ENCODE measurements at places on chromosomes 2 and 18. TPM values are rescaled to one million over a fixed set of nuclear protein-coding genes. Genes with fewer than 3 reads are reported as not detected.
A peak's percentile ranks its signal among the peaks of the same experiment; 100 is the strongest.

Gene RAD51AP2
- total RNA-seq, result 1.2 TPM

Gene VAMP5
- total RNA-seq, result not detected

- DNase-seq, result no peak
Observed at GRCh38 chr2:234091883-234092282, 41.4 kb downstream of the SPP2 start.

- no peak for DNase-seq
Observed at GRCh38 chr2:165804719-165805118, 10.7 kb upstream of the GALNT3 start.

- no peak for DNase-seq
Observed at GRCh38 chr18:12911025-12911928, 27.2 kb upstream of the PTPN2 start.

Gene GULP1
- total RNA-seq, result 96.6 TPM

DNA sequence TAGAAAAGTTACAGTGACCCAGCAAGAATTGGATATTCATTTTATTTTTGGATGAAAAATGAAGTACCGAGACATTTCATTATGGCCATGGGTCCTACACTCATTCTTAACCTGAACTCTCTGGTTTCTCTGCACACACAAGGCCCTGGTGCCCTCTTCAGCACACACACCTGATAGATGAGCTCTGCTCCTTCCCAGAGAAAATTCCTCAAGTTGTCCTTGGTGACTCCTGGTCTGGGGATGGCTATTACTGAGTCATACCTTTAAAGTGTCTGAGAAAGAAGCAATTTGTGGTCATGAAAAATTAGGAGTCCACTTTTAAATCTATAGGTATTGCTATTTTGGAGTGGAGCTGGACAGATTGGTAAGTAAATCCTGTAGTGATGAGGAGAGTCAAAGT, 311.5 kb downstream of the CDH2 start:
- no peak for DNase-seq

DNA sequence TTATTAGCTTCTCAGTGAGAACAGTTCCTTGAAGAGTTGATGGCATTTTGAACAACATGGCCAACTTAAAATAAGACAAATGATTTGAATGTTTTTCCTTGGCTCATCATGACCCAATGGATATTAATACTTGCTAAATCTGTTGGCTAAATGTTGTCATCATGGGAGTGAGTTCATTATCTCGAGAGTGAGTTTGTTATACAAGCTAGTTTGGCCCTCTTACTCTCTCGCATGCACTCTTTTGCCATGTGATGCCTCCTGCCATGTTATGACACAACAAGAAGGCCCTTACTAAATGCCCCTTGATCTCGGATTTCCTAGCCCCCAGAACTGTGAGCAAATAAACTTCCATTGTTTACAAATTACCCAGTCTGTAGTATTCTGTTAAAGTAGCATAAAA, 22.9 kb upstream of the SANBR start:
- no peak for DNase-seq

GRCh38 chr2:70044290-70045040, 42.8 kb upstream of the PCBP1 start:
- DNase-seq, result no peak

Gene EFEMP1
- total RNA-seq, result 25.5 TPM

Gene MC2R
- not detected for total RNA-seq

- peak; percentile 57 for DNase-seq
Observed at GRCh38 chr2:3493615-3494007, 25.7 kb downstream of the ADI1 start.

Gene SFTPB
- not detected for total RNA-seq

Gene ZNF804A
- total RNA-seq, result not detected

- DNase-seq, result no peak
Observed at GRCh38 chr2:112601754-112602153, 17.3 kb downstream of the CHCHD5 start.

Gene TCF23
- total RNA-seq, result 0.03 TPM

DNA sequence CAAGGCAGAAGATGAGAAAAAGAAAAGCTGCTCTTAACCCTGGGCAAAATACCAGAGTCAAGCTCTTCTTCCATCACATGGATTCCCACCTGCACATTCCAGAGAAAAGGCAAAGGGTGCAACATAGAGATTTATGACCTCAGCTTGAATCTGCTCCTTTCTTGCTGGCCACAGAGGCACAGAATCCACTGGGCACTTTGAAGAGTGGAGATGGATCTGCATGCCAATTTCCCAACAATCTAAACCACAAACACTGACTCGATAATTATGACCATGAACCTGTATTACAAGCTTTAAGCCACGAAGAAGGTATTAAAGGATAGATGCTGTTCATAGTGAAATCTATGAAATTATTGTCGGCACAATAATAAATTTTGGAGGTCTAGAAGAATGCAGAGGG, 237.3 kb downstream of the PID1 start:
- no peak for DNase-seq

DNA sequence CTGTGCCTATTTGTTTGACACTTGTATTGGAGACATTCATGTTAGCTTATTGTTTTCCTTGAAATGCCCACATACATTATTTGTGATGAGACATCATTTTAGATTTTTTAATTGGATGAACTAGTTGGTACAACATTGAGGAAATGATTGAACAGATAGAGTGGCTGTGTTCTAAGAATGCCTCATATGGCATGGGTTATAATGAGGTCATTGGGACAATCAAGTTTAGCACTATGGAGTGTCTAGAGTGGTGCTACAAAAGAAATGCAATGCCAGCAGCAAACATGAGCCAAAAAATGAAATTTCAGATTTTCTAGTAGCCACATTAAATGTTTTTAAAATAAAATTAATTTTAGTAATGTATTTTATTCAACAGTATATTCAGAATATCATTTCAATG, 28.1 kb downstream of the ACVR2A start:
- DNase-seq, result no peak

Gene CGREF1
- 3.0 TPM for total RNA-seq

Gene ITGA4
- 8.2 TPM for total RNA-seq

DNA sequence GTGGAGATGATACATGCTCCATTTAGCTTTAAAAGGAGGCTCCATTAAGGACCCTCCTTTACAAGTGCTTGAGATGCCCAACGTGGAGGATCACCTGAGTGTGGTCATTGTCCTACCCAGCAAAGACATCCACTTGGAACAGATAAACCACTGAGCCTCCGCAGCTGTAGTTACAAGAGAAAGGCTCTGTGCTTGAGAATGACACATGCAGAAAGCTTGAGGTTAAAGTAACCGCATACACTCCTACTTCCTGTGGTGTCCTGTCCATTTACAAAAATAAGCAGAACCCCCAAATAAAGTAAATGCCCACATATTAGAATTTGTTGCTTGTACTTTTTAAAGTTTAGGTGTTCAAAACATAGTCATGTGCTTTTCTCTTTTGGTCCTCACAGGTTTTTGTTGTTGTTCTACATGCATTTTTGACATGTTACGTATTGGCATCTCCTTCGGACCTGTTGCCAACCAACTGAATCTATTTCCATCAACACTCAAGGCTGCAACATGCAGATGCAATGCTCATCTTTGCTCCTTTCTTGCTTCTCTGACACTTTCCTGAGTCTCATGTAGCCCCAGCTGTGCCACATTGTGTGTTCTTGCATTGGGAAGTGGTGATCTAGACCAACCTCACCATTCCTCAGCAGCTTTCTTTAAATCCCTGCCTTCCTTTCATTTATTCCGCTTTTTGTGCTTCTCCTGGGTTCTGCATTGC, 56.0 kb downstream of the SERPINB7 start:
- no peak for DNase-seq

Gene FAM237A
- total RNA-seq, result not detected

GRCh38 chr18:48455555-48456478, 46.6 kb upstream of the ZBTB7C start:
- DNase-seq, result no peak

Gene THSD7B
- total RNA-seq, result 1.2 TPM

DNA sequence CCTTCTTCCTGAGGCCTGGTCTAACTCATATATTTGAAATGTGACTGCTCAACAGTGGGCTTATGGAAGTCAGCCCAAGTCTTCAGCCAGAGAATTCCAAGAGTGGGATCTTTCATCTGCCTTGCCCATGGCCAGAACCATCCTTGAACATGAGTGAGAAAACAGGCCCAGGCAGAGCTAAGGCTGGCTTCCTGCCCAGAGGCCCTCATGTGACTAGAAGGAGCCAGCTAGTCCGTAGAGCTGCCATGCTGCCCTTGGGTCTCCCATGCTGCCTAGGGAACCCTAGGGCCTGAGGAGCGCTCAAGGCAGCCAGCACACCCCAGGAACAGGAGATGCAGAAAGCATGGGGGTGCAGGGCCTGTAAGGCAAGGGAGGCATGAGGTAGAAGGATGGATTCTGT, 203.6 kb downstream of the FHOD3 start:
- no peak for DNase-seq

Gene KIF5C
- total RNA-seq, result 53.0 TPM

DNA sequence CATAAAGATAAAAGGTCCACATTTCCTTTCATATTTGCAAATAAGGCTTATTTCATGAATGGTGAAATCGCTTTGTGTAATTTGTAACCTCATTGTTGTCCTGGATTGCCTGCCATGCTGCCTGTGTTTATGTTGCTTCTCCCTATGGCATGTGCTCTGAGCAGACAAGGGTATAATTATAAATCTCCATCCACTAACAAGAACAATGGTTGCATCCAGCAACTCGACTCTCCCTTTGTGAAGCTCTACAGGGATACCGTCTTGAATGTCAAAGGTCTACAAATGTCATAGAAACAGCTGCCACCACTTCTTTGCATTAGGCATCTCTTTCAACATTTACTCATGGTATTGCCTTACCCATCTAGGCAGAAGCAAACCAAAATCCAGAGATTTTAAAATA, 209.6 kb downstream of the SLC8A1 start:
- DNase-seq, result peak; percentile 70

Gene HIBCH
- 38.8 TPM for total RNA-seq

Gene LDLRAD4
- 0.65 TPM for total RNA-seq

Gene CNOT11
- 38.0 TPM for total RNA-seq

GRCh38 chr2:120867290-120868241, 131.9 kb downstream of the GLI2 start:
- peak; percentile 80 for DNase-seq

DNA sequence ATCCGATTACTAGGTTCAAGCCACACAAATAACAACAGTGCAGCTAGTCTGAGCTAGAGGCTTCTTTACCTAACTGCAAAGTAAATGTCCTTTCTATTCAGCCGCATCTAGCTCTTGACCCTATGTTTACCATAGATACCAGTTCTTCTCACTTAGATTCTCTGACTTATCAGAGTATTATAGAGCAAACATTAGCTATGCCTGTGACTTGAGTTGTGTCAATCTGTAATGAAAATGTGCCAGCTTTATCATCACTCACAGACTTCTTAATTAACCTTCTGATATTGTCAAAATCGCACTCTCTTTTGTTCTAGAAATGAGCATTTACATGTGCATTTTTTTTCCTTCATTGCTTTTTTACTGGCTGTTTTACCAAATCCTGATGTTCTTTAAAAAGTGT, 79.9 kb downstream of the BCL11A start:
- DNase-seq, result no peak

Gene CCDC85A
- 0.34 TPM for total RNA-seq

Gene PAIP2B
- 12.5 TPM for total RNA-seq

DNA sequence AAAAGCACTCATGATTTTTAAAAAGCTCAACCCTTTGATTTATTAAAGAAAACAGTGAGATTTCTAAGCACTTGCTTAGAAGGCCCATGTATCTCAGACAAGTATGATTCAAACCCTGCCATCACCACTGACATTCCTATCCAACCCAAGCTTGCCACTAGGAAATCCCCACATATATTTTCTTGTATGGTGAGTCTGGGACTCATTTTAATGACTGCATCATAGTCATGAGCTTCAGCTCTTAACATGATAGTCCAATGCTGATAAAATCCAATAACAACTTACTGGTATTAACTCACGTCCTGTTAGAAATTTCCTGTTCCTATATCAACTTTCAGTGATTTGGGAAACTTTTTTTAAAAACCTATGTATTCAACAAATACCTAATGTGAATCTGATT, 39.4 kb upstream of the NCKAP5 start:
- DNase-seq, result no peak

Gene INHA
- not detected for total RNA-seq

DNA sequence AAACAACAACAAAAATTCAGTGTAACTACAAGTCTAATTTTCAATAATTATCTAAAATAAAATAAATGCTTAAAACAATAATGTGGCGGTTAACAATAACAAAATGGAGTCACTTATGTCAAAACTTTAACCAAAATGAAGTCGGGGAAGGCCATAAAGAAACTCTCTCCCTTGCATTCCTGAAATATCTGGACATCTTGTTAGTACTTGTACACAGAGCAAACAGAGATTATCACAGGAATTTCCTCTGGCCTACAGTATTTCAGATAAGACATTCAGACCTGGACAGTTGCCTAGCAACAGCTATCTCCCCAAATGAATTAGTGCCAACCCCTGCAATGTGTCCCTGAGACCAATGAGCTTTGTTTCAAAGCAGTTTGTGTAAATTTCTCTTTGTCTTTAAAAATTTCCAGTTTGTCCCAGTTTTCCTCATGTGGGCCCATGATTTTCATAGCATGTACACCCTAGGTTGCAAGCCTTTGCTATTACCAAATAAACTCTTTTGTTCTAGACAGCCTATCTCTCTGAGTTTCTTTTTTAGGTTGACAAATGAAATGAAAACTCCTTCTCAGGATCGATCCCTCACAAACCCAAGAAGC, 68.6 kb downstream of the EXOC6B start:
- DNase-seq, result peak; percentile 24

Gene STRN
- 20.9 TPM for total RNA-seq

Gene PRKCE
- 4.1 TPM for total RNA-seq

GRCh38 chr2:135925571-135925970, 49.3 kb upstream of the MCM6 start:
- no peak for DNase-seq

GRCh38 chr18:77366067-77366719, 116.5 kb downstream of the GALR1 start:
- DNase-seq, result no peak

Gene CD8B2
- not detected for total RNA-seq

Gene REG3A
- not detected for total RNA-seq

DNA sequence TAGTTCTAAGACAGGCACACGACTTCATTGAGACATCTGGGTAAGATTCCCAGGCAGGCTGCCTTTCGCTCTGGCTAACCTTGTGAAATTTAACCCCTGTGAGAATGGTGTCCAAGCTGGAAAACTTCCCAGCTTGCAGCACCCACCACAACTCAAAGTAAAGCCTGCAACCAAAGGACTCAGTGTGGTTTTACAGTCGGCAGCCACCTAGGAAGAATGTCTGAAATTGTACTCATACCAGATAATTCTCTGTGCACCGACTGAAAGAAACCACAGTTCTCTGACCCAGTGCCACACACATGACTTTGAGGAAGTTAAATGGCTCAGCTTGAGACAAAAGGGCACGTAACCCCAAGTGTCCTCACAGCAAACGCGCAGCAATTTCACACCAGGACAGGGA, 125.7 kb downstream of the RBMS1 start:
- DNase-seq, result no peak

All from neural progenitor cell (in vitro differentiated cells).